ENCODE measurements at places on chromosomes 16 and 17. TPM values are rescaled to one million over a fixed set of nuclear protein-coding genes. Genes with fewer than 3 reads are reported as not detected.

GRCh38 chr17:43641416-43641815 is 20.3 kb downstream of the MEOX1 start:
- H3K4me3 ChIP-seq, result no peak overlapping the region
- peaks cover 3% of the 10 kb centered on the region for H3K27me3 ChIP-seq
- no peaks in the 10 kb centered on the region for H3K36me3 ChIP-seq
- peaks cover 18% of the 10 kb centered on the region for H3K4me1 ChIP-seq
- H3K27ac ChIP-seq, result no peak overlapping the region
- no peak for DNase-seq

Gene PIK3R5
- total RNA-seq, result 5.9 TPM

Gene CXCL16
- 3.2 TPM for total RNA-seq

- no peak overlapping the region for H3K4me3 ChIP-seq
- H3K4me1 ChIP-seq, result peaks cover 32% of the 10 kb centered on the region
- peak overlapping the region; percentile 63 for H3K27ac ChIP-seq
- H3K36me3 ChIP-seq, result no peaks in the 10 kb centered on the region
- H3K27me3 ChIP-seq, result no peaks in the 10 kb centered on the region
These were observed 21.2 kb upstream of the MTSS2 start for GRCh38 chr16:70706948-70707465.

Gene NOG
- 1.1 TPM for total RNA-seq

GRCh38 chr16:10543231-10543977 is 37.0 kb downstream of the EMP2 start:
- H3K4me1 ChIP-seq, result no peaks in the 10 kb centered on the region
- peaks cover 20% of the 10 kb centered on the region for H3K36me3 ChIP-seq
- H3K4me3 ChIP-seq, result no peak overlapping the region

Gene RNFT1
- total RNA-seq, result 4.9 TPM
